Stimulated activated CD4-positive, alpha-beta T cell treated with anti-CD3 and anti-CD28 coated beads, Interleukin-15, amount 100 ng/mL, for 48 hours (primary cell): ENCODE measurements at places on chromosomes 1 and 21.

- no peak for DNase-seq
Observed at GRCh38 chr1:107894605-107895004, 70.4 kb downstream of the VAV3 start.

- no peak for DNase-seq
Observed at GRCh38 chr1:82153272-82153629, 352.5 kb downstream of the ADGRL2 start.

DNA sequence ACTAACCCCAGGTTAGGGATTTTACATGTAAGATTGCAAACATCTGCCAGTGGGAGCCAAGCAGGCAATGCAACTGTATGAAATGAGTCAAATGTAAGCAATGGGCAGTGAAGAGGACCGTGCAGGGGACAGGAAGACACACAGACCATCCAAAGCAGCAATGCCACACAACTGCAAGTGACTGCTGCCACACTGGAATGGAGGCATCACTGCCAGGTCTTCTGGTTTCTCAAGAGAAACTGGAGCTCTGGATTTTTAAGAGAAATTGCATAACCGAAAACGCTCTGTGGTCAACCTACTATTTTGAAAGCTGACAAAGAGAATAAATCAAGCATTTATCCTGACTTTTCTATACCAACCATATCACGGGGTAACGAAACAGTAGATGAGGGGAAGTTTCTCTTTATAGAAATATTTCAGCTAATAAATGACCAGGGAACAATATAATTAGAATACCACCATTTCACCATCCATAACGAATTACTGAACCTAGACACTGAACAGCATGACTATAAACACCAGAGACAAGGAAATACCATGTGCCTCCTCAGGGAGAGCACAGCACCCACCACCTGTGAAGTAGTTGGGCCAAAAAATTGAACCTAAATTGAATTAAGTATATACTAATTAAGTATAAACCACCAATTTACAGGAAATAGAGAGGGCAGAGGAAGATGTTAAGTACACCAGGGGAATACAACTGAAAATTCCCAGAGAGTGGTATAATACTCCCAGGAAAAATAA is 4.4 kb downstream of the AK2 start:
- no peak for DNase-seq

DNA sequence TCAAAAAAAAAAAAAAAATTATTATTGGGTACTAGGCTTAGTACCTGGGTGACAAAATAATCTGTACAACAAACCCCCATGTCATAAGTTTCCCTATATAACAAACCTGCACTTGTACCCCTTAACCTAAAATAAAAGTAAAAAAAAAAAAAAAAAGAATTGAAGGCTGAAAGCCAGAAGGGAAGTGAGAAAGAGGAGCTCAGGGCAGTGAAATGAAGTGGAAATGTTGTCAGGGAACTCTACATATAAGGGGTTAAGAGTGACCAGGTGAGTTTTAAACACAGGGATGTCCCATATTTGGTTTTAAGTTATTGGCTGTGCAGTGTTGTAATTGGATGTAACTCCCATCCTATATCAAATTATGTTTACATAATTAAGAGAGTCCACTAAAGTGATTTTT is 85.7 kb upstream of the ABCD3 start:
- no peak for DNase-seq

DNA sequence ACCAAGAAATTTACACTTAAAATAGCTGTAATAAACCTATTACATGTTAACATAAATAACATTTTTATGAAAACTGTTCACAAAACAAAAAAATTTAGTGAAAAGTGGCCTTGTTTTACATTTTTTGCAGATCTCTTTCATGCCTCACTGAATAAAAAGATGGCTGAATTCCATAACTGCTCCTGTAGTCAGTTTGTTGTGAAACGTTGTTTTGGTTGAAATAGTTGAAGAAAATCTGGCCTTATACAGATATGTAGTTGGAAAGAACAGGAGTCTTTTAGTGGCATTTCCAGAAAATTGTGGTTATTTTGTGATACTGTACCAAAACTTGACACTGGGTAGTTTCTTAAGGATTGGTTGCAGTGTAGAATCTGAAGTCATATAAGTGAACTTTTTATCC is 18.1 kb downstream of the ITSN1 start:
- no peak for DNase-seq

DNA sequence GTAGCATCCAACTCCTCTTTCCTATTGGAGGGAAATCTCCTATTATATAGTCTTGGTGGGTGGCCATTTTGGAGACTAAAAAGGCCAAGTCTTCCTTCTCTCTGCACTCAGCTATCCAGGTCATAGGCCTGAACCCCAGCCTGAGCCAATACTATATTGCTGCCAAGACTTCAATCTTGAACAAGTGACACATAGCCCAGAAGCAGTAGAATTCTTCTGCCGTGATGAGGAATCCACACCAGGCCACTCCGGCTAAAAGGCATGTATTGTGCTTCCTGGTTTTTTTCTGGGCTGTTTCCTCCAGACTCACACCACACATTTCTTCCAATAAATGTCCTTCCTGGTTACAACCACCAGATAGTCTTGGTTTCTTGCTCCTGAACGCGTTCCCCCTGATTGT is 43.0 kb downstream of the ATF3 start:
- no peak for DNase-seq

DNA sequence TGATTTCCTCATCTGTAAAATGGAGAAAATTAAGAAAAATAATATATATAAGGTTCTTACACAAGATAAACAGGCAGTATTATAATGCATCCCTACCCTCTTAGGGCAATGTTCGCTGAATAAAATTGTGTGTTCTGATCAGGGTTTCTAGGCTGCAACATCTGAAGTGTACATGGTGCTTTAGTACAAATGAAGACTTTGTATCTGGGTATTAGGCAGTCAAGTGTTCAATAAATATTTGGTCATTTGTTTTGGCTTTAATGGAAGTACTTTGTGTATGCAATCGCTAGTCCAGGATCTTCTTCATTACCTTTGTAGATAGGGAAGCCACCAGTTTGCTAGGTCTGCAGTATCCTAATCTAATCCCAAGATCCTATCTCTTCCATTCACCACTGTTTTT is 28.1 kb downstream of the DNASE2B start:
- no peak for DNase-seq

DNA sequence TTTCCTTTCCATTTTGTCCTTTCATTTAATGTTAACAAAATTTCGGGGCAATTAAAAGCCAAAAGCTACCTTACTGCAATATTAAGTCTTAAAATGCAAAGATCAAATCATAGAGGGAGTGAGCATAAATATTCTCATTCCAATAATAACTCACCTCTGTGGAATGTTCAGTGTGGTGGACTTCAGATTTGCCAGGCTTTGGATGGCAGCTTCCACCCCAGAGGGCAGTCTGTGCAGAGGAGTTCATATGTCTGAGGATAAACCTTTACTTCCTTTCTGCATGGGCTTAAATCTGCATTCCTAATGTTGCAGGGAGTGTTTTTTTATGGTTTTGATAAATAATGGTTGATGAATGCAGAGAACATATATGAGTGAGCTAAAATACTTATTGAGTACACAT is 16.3 kb downstream of the KIAA0040 start:
- DNase-seq = no peak

- DNase-seq = no peak
Observed at GRCh38 chr1:117697220-117697781, 91.5 kb downstream of the TENT5C start.

- DNase-seq = peak; percentile 65
Observed at GRCh38 chr1:209569455-209570207, 13.9 kb upstream of the CAMK1G start.

- DNase-seq = no peak
Observed at GRCh38 chr1:245901037-245901436, 606.0 kb downstream of the SMYD3 start.

DNA sequence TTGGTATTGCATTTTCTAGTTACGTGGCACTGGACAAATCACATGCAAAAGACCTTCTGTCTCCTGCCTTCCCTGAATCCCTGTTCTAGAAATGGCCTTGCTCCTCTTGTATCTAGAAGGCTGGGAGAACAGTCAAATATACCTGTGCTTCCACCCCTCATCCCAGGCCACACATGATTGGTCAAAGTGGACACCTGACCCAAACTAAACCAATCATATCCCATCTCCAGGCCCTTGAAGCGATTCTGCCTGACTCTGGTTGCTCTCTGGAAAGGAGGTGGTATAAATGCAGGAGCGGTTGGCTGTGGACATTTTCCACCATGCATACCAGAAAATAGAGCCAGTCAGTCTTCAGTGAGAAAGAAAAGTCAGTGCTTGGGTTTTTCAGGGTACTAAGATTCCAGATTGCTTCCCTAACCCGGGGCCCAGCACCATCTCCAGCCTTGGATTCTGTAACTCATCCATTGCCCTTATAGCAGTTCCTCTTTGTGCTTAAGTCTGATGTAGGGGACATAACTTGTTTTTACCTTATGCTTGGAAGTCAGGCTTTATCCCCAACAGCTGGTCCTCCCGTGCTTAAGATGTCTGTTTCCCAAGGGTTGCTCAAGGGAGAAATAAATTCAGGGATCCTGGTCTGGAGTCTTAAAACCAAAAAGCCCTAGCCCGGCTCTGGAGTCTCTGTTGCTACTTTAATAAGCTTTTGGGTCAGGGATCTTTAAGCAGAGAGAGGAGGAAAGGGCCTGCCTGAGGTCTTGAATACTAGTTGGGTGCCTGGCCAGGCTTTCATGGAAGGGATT is 7.7 kb upstream of the PHC2 start:
- DNase-seq = no peak

DNA sequence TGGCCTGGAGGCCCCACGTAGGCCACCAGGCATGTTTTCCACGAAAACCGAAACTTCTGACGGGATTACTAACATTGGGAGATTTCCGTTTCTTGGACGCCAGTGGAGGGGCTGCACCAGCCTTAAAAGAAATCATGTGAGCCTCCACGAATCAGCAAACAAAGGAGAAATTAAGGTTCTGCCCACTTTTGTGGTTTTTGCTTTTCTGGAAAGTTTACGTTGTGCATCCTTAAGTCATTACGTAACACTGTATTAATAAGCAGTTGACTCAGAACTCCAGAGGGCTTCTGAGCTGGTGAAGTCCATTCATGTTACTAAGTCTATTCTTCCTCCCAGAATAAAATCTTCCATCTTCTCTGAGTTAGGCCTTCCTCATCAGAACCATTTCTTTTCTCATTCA is 168.5 kb downstream of the PSMG1 start:
- no peak for DNase-seq

GRCh38 chr1:231665101-231665500 is 38.5 kb downstream of the DISC1 start:
- DNase-seq = no peak

GRCh38 chr1:31902510-31902860 is 35.7 kb downstream of the PTP4A2 start:
- DNase-seq = no peak

- DNase-seq = no peak
Observed at GRCh38 chr1:241713316-241713715, 61.2 kb downstream of the WDR64 start.

DNA sequence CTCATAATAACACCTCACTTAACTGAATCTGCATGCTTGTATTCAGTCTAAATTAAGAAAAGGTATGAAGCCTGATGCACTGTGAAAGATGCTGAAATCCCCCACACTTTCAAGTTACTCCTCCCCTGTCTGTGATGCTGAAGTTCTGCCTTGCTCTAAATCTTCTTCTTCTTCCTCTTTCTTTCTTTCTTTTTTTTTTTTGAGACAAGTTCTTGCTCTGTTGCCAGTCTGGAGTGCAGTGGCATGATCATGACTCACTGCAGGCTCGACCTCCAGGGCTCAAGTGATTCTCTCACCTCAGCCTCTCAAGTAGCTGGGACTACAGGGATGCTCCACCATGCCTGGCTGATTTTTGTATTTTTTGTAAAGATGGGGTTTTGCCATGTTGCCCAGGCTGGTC is 231.0 kb upstream of the B3GALT2 start:
- DNase-seq = no peak

DNA sequence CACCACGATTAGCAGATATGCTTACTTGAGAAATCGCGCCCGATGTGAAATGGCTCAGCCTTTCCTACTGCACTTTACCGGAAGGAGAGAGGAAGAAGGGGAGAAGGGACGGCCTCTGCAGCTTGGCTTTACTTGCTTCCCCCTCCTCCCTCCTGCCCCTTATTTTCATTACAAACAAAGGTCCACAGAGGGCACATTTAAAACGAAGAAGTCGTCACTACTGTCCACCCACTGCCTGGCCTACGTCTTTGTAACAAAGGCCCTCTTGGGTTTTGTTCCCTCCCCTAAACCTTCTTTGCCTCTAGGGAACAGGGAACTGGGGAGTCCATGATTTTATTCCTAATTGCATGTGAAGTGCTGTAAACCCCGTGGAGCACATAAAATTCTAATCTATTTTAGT is 308.5 kb downstream of the LMX1A start:
- DNase-seq = no peak

- DNase-seq = no peak
Observed at GRCh38 chr1:8629241-8630091, 188.0 kb downstream of the RERE start.

- no peak for DNase-seq
Observed at GRCh38 chr1:210222340-210223006, 10.1 kb upstream of the SERTAD4 start.

DNA sequence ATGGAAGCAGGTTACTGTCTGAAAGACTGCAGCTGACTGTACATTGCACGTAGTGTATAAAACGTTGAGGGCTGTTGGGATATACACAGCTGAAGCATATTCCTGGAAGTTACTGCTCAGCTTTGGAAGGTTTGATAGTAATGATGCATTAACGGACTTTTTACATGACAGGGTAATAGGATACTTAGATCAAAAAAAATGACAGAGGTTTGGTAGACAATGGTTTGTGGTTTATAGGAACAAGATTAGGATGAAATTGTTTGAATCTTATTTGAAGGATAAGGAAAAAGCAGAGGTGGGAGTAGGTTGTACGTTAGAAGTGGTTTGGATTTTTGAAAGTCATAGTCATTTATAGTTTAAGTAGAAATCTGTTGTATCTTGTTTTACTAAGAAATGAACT is 33.0 kb downstream of the ADGRL2 start:
- no peak for DNase-seq

- DNase-seq = no peak
Observed at GRCh38 chr1:16208270-16208987, 4.0 kb downstream of the ARHGEF19 start.

DNA sequence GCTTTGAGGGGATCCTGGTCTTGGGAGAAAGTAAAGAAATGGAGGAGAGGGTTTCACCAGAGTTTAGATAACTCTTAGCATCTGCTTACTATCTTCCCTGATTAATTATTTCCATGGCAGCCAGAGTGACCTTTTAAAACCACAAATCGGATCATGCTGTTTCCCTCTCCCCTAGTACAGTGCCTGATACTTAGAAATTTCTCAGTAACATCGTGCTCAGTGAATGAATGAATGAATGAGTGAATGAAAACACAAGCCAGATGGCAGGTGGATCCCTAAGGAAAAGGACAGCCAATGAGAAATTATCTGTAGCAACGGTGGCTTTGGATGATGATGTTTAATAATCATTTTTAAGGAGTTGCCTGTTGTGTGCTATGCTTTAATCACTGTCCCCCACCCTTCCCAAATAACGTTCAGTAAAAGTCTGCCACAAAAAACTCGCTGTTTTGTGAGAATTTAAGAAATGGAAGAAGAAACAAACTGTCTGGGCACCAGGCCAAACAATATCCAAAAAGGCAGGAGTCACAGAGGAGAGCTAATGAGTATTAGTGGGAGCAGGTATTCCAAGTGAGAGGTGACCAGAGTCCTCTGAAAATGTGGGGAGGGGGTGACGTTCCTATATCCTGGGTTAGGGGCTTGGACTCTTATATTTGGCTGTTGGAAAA is 737 bp upstream of the SMAP2 start:
- no peak for DNase-seq
